ENCODE measurements at places on chromosomes 7 and 10. TPM values are rescaled to one million over a fixed set of nuclear protein-coding genes. Genes with fewer than 3 reads are reported as not detected.

DNA sequence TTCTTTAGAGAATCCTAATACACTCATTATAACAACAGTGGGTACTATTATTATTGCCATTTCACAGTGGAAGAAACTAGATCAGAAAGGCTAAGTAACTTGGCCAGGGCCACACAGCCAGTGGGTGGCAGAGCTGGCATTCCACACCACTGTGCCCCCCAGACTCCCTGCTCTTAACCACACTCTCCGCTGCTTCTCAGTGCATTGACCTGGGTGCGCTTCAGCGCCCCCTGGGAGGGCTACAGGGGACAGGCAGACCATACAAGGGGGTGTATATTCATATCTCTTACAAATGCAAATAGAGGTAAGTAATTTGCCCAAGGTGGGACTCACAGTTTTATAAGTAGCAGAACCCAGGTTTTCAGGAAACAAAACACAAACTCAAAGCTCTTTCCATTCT lies 77.0 kb upstream of the NMT2 start:
- peak; percentile 47 for DNase-seq

GRCh38 chr7:48035967-48036478 lies 680 bp downstream of the C7orf57 start:
- DNase-seq: peak; percentile 60

TMEM178B gene
- 0.34 TPM for total RNA-seq

VIPR2 gene
- total RNA-seq: not detected

- DNase-seq: peak; percentile 40
These were observed 314.4 kb upstream of the BMPER start for GRCh38 chr7:33590916-33591315.

DNA sequence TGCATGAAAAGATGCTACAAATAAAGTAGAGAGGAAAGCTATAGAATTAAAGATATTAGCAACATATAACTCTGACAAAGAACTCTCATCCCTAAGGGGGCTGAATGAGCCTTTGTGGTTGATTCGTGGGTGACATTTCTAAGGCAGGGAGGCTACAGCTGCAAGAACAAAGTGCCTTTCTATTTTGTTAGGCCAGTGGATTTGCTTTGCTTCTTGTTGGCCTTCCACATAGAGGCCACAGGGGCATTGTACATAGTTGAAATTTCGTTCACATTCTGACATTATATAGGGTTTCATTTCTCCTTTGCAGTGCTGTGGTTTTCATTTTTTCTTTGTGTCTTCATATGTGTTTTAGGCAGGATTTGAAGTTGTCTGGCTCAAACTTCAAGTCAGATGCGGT lies 819.2 kb upstream of the C7orf33 start:
- DNase-seq: no peak

EVX1 gene
- not detected for total RNA-seq

DNA sequence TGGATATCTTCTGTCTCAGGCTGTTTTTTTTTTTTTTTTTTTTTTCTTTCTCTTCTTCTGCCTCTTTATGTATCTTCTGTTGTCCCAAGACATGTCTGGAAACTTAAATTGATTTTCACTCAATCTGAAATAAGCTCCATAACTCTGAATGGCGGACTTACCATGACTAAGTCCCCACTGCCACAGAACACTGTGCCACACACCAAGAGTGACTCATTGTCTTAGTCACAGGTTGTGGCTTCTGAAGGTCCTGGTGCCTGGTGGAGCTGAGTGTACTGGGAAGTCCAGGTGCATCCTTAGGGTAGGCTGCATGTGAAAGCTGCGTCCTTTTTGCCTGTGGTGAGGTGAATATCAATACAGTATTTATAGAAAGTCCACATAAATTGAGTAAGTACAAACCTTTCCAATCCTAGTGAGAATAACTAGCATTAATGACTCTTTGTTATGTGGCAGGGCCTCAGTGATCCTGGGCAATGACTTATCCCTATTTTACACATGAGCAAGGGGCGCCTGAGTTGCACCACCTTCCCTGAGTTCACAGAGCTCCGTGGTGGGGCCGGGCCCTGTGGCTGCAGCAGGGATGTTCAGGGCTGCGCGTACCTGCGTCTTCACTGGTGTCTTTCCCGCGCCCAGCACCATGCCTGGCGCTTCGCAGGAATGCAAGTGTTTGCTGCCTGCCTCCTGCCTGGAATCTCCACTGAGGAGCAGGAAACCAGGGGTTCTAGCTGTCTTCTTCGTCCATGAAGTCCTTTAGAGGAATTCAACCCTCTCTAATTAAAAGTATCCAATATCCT lies 4.3 kb downstream of the PFKP start:
- peak; percentile 98 for DNase-seq

DNA sequence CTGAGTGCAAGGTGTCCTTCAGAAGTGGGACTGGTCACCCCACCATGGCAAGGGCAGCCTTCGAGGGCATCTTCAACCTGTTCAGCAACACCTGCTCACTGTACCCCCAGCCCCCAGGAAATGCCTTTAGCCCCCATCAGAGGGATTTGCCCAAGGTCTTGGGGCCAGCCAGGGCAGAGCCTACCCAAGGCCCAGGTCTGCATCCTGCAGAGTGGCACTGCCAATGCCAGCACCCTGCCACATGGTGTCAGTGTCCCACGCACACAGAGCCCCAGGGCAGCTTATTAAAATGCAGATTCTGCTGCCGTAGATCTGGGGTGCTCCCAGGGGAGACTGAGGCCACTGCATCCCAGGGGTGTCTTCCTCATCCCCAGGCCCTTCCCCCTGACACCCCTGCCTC lies 106.2 kb upstream of the KCTD7 start:
- DNase-seq: peak; percentile 21

DNA sequence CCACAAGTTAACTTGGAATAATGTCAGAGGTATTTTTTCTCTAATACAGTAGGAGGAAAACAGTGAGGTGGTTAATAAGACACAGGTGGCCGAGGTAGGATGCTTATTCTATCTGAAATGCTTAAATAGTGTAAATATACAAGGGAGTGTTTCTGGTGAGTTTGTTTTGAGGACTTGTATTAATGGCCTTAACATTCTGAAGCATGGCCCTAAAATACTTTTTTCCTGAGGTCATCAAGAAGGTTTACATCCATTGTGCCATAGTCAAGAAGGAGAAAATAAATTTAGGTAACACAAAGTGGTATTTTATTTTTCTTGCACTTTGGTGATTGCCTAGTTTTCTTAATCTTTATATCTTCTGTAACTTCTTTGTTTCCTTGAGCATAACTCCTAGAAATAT lies 18.8 kb downstream of the GNAI1 start:
- DNase-seq: no peak

DNA sequence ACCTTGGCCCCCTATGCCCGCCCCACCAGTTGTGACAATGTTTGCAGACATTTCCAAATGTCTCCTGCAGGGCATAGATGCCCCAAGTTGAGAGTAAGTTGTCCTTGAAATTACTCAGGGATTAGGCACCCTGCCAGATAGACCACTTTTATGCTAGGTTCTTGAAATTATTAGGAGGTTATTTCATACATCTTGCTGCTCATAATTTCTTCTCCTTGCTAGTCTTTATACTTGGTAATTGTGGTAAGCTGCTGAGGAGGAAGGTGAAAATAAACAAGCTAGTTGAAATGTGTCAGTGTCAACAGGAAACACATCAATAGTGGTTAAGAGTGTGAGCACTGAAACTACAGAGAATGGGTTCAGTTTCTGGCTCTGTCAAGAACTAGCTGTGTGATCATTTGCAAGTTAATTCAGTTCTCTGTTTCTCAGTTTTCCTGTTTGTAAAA lies 63.7 kb upstream of the AOAH start:
- DNase-seq: no peak

GRCh38 chr7:64951250-64951848 lies 39.5 kb downstream of the ZNF117 start:
- DNase-seq: peak; percentile 72

FAM13C gene
- total RNA-seq: 16.7 TPM

HMX3 gene
- total RNA-seq: not detected

GPR26 gene
- total RNA-seq: not detected

GRCh38 chr7:93889261-93889660 lies 1.3 kb downstream of the TFPI2 start:
- no peak for DNase-seq

DNA sequence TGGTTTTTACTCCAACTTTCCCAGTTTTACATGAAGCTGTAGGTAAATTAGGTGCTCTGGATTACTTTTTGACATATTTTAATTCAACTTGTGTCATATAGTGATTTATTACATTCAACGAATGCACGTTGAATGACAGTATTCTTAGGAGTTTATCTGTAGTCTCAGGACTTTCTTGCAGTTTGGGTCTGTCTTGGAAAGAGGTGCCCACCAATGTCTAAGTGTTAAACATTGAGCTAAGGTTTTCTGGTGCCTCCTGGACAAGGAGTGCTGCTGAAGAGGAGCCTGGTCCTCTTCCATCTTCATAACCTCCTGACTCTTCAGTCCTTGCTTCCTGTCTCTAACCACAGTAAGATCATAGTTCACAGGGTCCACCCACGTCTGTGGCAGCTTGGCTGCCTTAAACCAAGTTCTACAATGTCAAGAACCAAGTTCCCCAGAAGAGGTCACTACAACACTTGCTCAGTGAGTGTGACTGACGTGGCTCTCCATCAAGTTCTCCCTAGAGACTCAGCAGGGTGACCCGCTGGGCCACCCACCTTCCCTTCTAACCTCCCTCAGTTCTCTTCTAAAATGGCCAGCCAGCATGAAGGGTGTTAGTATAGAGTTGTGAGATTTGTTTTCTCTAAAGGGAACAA lies 6.1 kb downstream of the NPY start:
- DNase-seq: peak; percentile 32

DNA sequence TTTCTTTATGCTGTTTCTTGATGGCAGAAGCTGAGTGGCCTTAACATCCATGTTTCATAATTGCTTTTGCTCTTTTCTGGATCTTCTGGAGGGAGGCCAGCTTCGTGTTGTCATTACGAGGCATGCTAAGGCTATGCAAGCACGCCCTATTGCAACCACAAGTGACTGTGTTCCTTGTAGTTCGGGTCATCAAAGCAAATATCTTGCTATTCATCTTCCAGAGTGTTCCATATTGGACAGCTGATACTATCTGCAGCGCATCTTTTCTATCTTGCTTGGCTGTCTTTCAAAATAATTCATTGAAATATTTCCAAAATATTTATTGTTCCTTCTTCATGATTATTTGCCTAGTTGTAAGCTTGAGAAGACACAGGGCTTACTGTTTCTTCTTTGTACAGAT lies 5.0 kb downstream of the EPHB6 start:
- DNase-seq: no peak

- no peak for DNase-seq
These were observed 442.5 kb downstream of the SEMA3D start for GRCh38 chr7:84744385-84744784.

DNA sequence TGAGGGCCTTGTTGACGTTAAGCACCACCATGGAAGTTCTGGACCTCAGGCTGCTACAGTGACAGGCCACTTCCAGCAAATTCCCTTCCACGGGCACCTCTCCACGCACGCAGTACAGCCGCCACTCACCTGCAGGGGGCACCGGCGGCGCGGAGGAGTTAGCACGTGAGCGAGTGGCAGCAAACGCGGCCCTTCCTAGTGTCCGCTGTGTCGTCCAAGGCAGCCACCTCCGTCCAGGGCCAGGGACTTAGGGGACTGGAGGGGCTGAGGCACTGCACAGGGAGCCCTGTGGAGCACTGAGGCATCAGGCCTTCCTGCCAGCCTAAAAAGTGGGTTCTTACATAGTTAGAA lies 164.4 kb downstream of the SVIL start:
- DNase-seq: peak; percentile 17

DNA sequence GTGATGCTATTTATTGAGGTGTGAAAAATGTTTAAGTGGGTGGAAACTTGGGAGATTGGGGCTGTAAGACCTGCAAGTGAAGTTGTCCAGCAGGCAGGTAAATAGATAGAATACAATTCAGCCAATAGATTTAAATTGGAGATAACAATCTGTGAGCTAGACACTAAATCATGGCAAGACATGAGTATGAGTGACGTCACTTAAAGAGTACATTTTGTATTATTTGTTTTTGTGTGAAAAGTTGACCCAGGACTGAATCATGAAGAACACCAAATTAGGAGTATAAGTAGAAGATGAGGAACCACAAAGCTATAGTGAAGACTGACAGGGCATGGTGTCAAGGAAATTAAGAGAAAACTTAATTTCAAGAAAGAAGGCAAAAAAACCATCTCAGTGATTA lies 249.1 kb upstream of the SEMA3C start:
- no peak for DNase-seq

C7orf57 gene
- not detected for total RNA-seq

- DNase-seq: no peak
These were observed 34.3 kb upstream of the NPVF start for GRCh38 chr7:25262586-25262985.

APBB1IP gene
- total RNA-seq: 0.17 TPM

DNA sequence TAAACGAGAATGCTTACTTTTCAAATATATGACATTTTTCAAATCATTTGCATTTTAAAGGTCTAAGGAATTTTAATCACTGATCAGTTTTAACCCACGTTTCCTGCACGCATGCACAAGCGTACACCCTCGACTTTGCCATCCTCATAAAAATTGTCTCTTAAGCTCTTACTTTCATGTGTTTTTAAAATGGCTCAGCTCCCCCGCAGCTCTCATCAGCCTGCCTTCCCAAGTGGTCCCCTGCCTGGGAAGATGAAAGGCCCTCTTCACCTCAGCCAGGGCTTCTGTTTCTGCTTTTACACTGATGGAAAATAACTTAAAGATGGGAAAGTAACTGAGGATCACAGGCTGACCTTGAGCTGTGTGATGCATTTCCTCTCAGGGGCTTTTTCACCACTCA lies 131.6 kb upstream of the LSM8 start:
- no peak for DNase-seq

PSD gene
- 0.34 TPM for total RNA-seq

ARHGAP22 gene
- 19.0 TPM for total RNA-seq

- DNase-seq: no peak
These were observed 97.3 kb upstream of the NAMPT start for GRCh38 chr7:106382129-106382528.

DNA sequence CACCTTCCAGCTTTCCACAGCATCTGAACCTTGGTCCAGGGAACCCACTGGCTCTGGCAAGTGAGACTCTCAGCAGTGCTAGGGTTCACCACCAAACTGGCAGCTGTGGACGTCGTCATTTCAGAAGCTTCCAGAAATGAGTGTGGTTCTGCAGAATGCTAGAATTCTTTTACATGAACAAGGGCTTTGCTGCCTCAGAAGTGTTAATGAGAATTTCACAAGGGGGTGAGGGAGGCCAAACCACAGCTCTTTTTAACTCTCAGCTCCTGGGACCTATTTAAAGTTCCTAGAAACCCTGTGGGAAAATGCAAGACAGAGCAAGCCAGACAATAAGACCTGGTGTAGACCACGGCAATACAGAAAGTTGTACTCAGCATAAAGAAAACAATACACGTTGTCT lies 129.3 kb upstream of the BET1 start:
- no peak for DNase-seq

IL15RA gene
- 15.7 TPM for total RNA-seq

DNA sequence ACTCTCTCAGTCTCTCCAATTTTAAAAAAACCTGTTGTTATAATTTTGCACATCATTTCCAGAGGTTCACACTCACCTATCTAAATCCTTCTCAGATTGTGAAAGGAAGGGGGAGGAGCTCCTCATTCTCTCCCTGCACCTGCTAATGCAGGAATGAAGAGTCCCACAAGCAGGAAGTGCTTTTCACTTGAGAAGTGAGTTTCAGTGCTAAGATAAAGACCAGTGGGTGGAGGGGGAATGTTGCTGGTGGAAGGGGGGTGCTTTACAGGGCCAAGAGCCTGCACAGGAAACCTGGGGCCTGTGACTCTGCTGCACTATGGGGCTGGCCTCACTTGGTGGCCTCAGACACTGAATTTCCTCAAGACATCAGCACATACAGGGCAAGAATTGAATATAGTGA lies 176.4 kb downstream of the PTPN20 start:
- no peak for DNase-seq

GRCh38 chr7:151119902-151120301 lies 33.6 kb downstream of the AGAP3 start:
- no peak for DNase-seq

GRCh38 chr10:16949816-16950215 lies 132.6 kb upstream of the RSU1 start:
- DNase-seq: no peak
